ENCODE measurements at places on chromosomes 7 and 10.

- DNase-seq = no peak
These were observed 220.0 kb downstream of the CACNA2D1 start for GRCh38 chr7:82223580-82223979.

- peak; percentile 23 for DNase-seq
These were observed 21.4 kb upstream of the GSDME start for GRCh38 chr7:24778543-24779282.

DNA sequence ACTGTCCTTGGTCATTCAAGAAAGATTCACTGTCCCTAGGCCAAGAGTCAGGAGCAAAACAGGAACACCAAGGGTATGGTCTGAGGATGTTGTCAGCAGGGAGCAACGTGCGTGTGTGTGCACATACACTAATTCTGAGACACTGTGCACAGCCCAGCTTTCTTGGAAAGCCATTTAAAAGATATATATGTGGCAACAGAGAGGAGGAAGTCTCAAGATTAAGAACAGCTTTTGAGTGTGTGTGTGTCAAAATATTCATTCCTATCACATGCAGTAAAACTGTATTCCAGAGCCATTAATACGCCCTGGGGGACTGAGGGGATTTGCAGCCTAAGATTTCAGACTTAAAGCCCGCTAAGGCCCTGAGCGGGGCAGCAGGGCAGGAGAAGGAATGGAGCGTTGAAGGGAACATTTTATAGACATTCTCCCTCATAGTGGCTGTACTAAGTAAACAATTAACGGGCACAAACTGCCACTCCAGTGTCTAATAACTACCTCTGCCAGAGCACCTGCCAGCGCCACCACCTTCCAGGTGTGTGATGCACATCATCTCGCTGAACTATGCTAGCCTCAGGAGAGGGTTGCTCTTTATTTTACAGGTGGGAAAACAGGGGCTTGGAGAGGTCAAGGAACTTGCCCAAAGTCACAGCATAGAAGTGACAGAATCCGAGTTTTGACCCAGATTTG is 2.0 kb downstream of the NOD1 start:
- peak; percentile 60 for DNase-seq

DNA sequence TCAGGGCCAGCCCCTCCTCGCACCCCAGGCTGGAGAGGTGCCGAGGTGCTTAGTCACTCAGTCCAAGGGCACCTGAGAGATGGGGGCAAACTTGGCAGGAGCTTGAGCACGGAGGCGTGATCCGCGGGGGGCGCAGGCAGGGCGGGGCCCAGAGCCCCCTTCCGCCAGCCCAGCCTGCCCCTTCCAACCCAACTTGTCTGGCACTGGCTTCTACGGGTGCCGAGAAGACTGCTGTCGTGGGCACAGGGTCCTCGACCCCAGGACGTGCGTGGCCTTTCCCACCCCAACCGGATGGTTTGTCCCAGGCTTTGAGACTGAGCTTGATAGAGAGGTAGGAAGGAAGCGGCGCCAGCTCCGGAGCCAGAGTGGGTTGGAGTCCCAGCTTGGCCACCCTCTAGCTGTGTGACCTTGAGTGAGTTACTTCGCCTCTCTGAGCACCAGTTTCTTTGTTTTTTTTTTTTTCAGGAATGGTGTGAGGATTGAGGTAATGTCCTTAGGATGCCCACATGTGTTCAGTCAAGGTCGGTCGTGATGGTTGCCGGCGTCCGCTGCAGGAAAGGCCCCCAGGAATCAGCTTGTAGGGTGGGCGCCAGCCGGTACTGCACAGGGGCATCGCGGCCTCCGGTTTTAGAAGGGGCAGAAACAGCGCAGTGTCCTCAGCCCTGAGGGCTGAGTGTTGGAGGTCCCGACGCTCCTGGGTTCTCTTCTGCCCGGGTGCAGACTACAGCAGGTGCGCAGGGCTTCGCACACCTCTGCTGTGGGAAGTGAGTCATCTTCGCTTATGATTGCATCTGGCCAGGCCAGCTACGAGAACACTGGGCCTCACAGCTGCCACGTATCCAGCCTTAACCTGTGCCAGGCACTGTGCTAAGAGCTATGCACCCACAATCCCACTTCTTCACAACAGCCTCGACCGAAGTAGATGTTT is 28.6 kb upstream of the VAX1 start:
- DNase-seq = no peak

GRCh38 chr7:77563275-77563674 is 26.2 kb downstream of the PTPN12 start:
- DNase-seq = no peak

DNA sequence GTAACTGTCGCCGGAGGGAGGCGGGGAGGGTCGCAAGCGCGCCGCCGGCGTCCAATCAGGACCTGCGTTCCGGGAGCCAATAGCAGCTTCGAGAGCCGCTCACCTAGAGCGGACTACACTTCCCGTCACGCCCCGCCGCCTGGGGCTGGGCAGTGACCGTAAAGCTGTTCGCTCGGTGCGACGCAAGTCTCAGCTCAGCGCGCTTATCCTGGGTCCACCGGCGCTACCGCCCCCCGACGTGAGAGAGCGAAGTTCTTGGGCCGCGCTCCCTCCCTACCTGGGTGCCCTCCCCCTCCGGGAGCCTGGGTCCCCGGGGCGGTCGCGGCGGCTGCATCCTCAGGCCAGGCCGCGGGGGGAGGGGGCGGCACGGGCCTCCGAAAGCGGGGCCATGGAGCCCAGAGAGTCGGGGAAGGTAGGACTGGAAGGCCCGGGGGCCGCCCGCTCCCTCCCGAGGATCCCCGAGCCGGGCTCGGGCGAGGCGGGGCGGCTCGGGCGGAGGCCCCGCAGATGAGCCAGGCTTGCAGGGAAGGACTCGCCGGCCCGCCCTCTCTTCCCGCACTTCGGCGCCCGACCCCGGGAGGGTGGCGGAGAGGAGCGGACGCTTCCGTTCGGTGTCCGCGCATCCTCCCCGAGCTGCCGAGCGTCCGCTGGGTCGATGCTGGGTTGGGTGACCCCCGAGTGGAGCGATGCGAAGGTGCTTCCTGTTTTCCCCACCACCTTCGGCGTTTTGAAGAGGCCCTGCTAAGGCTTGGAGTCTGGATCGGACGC is at the start of gene ZNF862:
TSS of gene ZNF862 (plus strand) at position 152 of the 768 bp plus-strand sequence. CDS start at position 389, 237 bp downstream.
- peak; percentile 98 for DNase-seq

DNA sequence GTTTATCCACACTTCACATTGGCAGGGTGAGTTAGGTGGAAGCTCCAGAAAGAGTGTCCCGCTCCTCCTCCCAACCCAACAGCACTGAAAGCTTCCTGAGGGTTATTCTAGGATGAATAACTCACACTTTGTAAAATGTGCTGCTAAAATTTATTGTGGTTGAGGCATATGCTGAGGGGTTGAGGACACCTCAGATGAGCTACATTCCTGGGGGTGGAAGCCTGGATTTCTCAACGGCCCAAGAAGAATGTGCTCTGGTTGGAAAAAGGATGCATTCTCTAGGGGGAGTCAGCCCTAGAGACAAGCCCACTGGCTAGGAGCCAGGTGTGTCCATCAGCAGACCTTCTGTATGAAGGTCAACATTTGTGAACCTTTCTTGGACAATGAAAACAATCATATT is 91.5 kb upstream of the PDE1C start:
- DNase-seq = no peak

- no peak for DNase-seq
These were observed 6.8 kb upstream of the VSIR start for GRCh38 chr10:71780156-71780555.

GRCh38 chr7:158077934-158078910 is 509.4 kb downstream of the PTPRN2 start:
- no peak for DNase-seq

DNA sequence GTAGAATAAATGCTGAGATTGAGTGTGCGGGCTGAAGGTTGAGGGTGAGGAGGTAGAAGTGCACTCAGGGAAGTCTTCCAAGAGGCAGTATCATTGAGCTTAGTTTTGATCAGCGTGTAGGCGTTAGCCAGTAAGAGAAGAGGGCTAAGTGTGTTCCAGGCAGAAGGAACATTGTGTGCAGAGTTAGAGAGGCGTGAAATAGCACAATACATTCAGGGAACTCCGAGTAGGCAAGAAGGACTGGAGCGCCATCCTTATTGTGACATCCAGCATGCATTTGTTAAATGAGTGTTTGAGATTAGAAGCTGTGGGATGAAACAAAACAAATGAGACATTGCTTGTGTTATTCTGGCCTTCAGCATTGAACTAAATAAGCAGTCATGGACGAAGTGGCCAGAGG is 140.9 kb upstream of the MKLN1 start:
- no peak for DNase-seq

- no peak for DNase-seq
These were observed 87.2 kb upstream of the UNC5B start for GRCh38 chr10:71124921-71125748.

GRCh38 chr10:119209035-119209735 is 1.8 kb downstream of the GRK5 start:
- DNase-seq = peak; percentile 58

GRCh38 chr10:122565766-122566206 is 5.2 kb downstream of the DMBT1 start:
- peak; percentile 58 for DNase-seq

GRCh38 chr7:51000956-51001355 is 218.3 kb upstream of the GRB10 start:
- no peak for DNase-seq

- no peak for DNase-seq
These were observed 402.9 kb upstream of the GALNT17 start for GRCh38 chr7:70728872-70729552.

GRCh38 chr10:97096261-97097083 is 89.3 kb downstream of the SLIT1 start:
- DNase-seq = no peak

GRCh38 chr7:64294701-64295420 is 18.9 kb upstream of the ZNF736 start:
- DNase-seq = no peak

DNA sequence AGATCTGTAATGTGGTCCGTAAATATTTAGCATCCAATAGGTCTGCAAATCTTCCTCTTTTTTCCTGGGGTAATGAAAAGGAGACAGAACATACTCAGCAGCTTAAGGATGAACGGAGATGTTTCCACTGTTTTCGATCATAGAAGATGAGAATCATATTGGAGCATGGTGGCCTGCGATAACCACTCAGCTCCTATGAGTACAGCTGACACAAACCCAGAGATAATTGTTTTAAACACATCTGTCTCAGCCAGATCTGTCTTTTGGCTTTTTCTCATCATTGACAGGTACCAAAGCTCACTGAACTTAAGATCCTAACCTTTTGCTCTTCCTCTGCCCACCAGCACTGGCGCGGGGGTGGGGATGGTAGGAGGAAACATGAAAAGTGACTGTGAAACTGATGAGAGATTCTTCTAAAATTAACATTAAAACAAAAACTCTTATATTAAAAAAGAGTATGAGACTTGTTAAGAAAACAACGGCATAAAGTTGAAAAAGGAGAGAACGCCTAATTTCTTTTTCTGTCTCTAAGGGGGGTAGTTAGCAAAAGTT is 71.0 kb downstream of the SVOPL start:
- DNase-seq = no peak

GRCh38 chr10:59376846-59377245 is 14.5 kb upstream of the FAM13C start:
- DNase-seq = no peak

DNA sequence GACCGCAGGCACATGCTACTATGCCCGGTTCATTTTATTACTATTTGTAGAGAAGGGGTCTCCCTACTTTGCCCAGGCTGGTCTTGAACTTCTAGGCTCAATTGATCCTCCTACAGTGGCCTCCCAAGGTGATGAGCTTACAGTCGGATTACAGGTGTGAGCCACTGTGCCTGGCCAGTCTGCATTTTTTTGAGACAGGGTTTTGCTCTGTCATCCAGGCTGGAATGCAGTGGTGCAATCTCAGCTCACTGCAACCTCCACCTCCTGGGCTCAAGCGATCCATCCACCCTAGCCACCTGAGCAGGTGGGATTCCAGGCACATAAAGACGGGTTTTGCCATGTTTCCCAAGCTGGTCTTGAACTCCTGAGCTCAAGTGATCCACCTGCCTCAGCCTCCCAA is 2.3 kb upstream of the H2BK1 start:
- DNase-seq = no peak

DNA sequence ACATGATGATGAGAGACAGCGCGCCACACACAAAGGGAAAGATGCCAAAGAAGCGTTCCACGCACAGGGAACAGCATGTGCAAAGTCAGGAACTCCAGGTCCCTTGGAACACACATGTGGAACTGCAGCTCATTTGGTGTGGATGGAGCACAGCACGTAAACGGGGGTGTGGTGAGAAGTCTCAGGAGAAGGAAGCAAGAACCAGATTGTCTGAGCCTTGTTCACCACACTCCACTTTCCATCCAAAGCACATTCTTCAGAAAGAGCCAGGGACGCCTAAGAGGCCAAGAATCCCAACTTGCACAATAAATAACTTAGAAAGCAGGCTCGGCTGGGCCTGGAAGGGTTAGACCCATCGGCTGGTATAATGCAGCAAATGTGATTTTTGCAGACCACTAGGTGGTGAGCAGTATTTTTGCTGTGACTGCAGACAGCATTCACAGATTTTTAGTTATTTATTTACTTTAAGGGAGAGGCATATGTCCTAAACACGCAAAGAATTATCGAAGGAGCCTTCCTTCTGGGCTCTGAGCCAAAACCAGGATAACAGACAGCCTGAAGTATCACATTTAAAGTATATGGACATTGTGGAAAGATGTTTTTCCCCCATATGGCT is 27.9 kb upstream of the ASCC1 start:
- no peak for DNase-seq

- no peak for DNase-seq
These were observed 10.4 kb downstream of the CPA2 start for GRCh38 chr7:130276796-130277762.

GRCh38 chr7:37942934-37943610 is 22.6 kb downstream of the EPDR1 start:
- no peak for DNase-seq

- DNase-seq = no peak
These were observed 219.2 kb upstream of the KLF14 start for GRCh38 chr7:130953196-130953595.

DNA sequence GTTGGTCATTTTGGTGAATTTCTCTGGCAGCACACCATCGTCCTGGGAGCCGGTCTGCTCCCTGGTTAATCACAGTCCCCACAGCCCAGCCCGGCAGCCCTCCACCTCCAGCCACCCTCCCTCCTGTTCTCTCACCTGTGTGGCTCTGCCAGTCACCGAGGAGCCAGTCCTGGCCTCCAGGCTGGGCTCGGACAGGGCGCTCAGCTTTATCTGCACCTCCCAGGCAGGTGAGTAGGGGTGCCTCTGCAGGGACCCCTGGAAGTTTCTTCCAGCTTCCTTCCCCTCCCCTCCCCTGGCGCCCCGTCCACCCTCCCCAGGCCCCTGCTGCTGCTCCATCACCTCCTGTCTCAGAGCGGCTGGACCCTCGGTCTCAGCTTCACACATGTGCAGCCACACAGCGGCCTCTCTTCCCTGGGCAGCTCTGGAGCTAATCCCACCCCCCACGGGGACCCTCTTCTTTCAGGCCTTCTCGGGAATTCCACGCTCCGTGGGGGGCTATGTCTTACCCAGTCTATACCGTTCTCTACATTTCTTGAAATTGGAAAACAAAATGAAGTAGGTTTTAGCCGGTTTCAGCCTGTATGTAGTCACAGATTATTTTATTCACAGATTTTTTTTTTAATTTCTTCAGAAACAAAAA is 213.9 kb upstream of the PPP2R2D start:
- DNase-seq = no peak

- DNase-seq = no peak
These were observed 143.3 kb downstream of the SLC25A13 start for GRCh38 chr7:96178581-96178980.

GRCh38 chr10:29348836-29349235 is 60.0 kb downstream of the LYZL1 start:
- DNase-seq = no peak
